ENCODE measurements at places on chromosomes 13 and 19. TPM values are rescaled to one million over a fixed set of nuclear protein-coding genes. Genes with fewer than 3 reads are reported as not detected.

Gene HNRNPM
- total RNA-seq: 51.5 TPM

Gene IGFL3
- not detected for total RNA-seq

Gene ZNF221
- 15.2 TPM for total RNA-seq

Gene CYP2F1
- total RNA-seq: not detected

Gene KASH5
- not detected for total RNA-seq

Gene C1QTNF9
- under 0.01 TPM for total RNA-seq

Gene LENG9
- 16.7 TPM for total RNA-seq

Gene LGALS4
- not detected for total RNA-seq

Gene MBD3L3
- not detected for total RNA-seq

Gene ANGPTL4
- 1.7 TPM for total RNA-seq

Gene RASGRP4
- not detected for total RNA-seq

Gene AP1M2
- total RNA-seq: not detected

Gene AZU1
- total RNA-seq: 0.17 TPM

Gene ODAD3
- total RNA-seq: 0.26 TPM

Gene PRODH2
- not detected for total RNA-seq

Gene CASP14
- not detected for total RNA-seq

Gene ZNF837
- 1.5 TPM for total RNA-seq

Gene KIR3DL1
- not detected for total RNA-seq

Gene DMRTC2
- total RNA-seq: not detected

Gene ZBTB45
- total RNA-seq: 5.9 TPM

Gene CATSPERD
- total RNA-seq: not detected

Gene KLK14
- not detected for total RNA-seq

Gene SEMA6B
- under 0.01 TPM for total RNA-seq

Gene OR7A5
- not detected for total RNA-seq

Gene TMC4
- total RNA-seq: 0.26 TPM

Gene TSKS
- total RNA-seq: 0.26 TPM

Gene COG6
- total RNA-seq: 24.4 TPM

Gene VSIG10L
- total RNA-seq: 0.26 TPM

Gene LIM2
- not detected for total RNA-seq

Gene ERICH6B
- not detected for total RNA-seq

Gene CGB1
- not detected for total RNA-seq

Gene PSG7
- not detected for total RNA-seq

Gene F10
- total RNA-seq: 20.3 TPM
